ENCODE measurements at places on chromosomes 7 and 10.

GRCh38 chr7:114901771-114902170, 20.1 kb upstream of the MDFIC start:
- DNase-seq = no peak

DNA sequence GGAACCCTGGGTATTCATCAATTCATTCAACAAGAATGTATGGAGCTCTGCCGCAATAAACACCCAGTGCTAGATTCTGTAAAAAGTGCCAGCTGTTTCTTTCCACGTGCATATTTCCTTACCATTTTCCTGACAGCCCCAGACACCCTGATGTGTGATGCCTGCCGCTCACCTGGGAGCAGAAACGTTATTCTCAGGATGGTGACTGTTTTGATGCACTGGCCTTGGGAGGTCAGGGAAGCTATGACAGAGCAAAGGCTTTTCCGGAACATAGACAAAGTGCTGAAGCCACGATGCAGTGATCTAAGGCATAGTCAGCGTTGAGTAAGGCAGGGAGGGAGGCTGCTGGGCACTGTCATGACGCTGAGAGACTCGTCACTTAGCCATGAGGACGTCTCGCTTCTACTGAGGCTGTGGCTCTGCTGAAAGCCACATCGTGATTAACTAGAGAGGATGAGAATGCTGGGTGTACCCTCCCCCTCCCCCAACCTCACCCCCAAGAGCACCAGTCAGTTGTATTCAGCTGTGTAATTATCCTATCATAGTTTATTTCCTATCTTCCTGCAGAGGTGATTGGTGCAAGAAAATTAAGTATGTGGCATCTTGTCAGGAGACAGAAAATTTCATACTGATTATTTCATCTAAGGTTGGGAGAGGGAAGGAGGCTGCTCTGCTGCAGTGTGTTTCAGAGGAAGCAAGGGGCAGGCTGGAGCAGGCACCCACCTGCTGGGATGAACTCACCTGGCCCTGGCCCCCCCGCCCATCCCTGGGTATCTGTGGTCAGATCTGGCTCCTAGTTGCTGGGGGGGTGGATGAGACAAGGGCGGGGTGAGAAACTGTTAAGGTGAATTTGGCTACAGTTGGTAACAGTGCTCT, 48.8 kb upstream of the SMNDC1 start:
- peak; percentile 21 for DNase-seq

DNA sequence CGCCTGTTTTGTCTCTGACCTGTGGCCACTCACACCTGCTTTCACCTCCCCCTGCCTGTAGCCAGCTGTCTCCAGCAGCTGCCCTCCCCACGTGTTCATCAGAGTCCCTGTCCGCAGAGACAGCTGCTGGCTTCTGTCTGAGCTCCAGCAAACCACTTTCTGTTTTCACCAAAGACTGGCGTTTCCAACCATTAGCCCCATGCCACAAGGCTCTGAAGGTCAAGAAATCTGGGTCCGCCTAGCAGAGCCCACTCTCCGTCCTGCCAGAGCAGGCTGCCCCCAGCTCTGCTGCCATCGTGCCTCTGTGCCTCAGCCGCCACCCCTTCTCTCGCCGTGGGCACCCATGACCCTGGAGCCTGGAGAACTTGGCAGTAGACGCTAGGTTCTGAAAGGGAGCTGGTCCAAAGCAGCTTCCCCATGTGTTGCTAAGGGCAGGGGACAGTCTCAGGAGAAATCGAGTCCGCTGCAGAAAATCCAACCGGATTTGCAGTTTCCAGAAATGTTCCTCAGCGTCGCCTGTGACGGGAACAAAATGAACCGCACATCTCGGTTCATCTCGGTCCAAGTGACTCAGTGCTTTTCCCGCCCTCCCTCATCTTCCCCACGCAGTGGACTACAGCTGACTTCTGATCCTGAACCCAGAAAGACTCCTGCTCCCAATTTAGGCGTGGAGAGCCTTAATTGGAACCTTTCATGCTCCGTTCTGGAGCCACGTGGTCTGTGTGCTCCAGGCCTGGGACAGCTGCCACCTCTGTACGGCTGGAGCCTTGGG, 28.0 kb downstream of the TMEM120A start:
- no peak for DNase-seq

DNA sequence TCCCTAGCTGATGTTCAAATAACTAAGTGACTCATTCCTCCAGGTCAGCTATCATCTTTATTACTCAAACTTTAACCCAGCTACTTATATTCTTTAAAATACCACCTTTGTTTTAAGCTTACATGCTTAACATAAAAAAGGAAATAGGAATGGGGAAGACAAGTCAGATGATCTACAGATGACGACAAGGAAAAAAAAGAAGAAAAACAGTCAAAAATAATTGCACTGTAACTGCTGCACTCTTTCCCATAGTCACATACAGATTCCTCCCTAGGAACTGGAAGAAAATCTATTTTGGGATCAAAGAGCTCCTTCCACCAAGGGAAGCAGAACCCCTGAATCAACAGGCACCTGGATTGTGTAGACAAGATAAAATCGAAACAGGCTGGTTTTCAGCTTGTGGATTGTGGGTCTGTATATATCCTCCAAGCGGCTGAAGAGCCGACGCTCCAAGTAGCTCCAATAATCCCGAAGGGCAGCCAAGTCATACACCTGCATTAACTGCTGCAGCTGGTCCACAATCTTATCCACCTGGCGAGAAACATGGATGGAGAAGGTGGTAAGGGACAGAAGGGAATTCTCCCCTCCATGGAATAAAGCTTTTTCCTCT, 2.0 kb downstream of the WDR91 start:
- DNase-seq = no peak

DNA sequence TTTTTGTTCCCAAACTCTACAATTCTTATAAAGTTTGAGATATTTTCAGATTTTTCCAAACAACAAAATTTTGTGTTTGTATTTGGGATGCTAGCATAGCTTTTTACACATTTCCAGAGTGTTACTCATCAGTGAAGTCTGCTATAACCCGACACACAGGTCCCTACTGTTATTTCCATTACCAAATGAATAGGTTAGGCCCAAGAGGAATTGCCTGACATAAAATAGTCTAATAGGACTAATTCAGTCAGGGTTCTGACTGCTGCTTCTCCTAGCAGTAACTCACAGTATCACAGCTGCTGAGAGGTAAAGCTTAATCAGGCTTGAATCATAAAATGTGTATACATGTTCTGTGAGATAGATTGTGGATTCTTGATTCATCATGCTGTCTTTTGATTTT, 49.1 kb upstream of the STRIP2 start:
- DNase-seq = no peak

- DNase-seq = no peak
These were observed 14.6 kb downstream of the RASGEF1A start for GRCh38 chr10:43252166-43252782.
